Bladder microvascular endothelial cell (primary cell): ENCODE measurements at places on chromosomes 6 and 20. TPM values are rescaled to one million over a fixed set of nuclear protein-coding genes. Genes with fewer than 3 reads are reported as not detected.

The BPIFB4 gene
- not detected in 2 replicates for total RNA-seq

The RBM38 gene
- 13.4 and 25.2 TPM in 2 replicates for total RNA-seq

The ANGPT4 gene
- total RNA-seq, result not detected in 2 replicates

The WFDC10B gene
- total RNA-seq, result not detected in 2 replicates

The DYNLT2 gene
- 0.81 and 0.88 TPM in 2 replicates for total RNA-seq
